AG08395 (cell line): ENCODE measurements at places on chromosomes 1 and 21.

GRCh38 chr1:89098857-89099256, 27.1 kb downstream of the GBP2 start:
- no peak for DNase-seq

DNA sequence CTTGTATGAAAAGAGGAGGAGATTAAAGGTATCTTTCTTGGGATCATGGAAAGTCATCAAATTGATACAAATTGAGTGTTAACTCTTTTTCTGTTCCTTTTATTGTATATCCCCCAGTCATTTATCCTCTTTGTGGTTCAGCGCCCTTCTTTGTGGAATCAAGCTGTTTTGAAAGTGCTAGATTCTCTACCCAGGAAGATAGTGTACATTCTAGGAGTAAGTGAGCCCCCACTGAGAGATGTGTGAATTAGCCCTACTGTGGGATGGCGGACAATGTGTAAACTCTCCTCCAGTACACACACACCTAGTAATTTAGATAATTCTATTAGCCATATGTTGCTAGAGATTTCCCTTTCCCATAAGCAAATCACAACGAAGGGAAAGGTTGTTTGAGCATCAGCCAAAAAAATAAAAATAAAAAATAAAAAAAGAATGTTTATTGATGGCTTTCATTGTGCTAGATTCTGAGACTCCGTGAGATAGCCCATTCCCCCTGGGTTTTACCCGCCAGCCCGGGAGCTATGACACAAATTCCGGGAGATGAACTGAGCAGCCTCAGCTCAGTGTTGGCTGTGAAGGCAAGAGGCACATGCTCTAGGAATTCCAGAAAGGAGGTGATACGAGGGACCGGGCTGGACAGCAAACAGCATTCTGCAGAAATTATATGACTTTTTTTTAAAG, 378.4 kb upstream of the RUNX1 start:
- no peak for DNase-seq

DNA sequence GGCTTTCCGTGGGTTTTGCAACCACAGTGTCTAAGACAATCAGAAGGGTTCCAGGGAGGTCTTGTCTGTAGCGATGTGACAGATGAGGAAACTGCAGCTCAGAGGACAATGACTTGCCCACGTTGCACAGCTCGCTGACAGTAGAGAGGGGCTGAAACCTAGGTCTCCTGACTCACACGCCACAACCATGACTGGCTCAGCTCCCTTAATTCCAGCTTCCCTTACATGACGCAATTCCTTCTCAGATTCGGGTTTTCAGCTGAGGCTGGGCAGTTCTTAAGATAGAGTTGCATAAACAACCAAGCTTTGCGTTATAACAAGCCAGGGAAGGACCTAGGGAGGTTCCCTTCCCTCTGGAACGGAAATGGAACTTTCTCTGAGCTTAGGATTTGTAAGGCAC, 36.3 kb downstream of the DHCR24 start:
- DNase-seq: peak; percentile 96

- DNase-seq: no peak
These were observed 9.7 kb upstream of the LAD1 start for GRCh38 chr1:201408834-201409200.

DNA sequence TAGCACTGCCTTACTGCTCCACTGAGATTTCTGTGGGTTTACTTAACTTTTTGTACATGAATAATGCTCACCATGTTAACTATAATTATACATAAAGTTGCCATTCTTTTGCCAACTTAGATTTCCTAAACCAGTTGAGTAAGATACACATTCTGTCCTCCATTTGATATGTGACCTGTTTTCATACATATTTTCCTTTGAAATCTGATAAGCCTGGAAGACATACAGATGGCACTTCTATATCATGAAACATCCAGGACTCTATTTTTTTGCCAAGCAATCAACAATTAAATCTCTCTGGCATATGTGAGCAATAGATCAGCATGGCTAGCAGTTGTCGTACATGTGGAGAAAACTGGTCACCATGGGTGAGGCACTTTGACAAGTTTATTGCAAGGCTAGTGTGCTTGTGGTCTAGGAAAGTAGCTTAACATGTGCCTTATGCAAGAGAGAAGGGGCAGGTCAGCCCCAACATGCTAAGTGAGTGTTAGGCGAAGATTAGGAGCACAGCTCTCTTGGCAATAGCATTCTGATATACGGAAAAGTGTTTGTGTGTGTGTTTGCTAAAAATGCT, 14.2 kb downstream of the PRRX1 start:
- peak; percentile 46 for DNase-seq

DNA sequence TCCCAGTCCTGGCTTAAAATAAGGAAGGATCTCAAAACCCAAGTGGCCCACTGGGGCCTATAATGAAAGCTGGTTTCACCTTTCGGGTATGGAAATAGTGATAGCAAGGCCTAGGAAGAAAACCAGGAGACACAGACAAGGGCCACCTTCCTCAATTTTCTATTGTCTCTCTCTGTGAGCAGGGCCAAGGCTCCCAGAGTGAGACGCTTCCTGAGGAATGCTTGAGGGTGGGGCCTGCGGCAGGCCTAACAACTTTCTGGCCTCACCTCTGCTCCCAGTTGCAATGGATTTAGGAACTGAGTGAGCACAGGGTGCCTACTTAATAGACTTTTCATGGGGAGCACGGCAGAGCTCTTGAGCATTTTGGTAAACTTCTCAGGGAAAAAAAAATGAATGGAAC, 300.9 kb downstream of the ASTN1 start:
- no peak for DNase-seq

DNA sequence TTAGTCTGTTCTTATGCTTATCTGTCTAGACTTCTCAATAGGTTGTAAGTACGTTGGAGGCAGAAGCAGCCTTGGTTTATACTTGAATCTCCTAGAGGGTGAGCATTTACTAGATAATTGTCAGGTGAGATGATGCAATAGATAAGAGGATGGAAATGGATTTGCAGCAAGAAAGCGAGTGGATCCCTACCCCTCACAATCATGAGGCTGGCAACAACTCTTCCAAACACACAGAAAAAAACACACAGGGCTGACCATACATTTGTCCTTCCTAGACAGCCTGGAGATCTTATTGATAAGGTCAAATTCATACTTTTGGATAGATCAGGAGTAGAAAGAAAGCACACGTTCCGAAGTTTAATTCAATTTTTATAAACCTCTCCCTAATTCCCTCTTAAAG, 481.4 kb upstream of the CAMK1G start:
- no peak for DNase-seq

- DNase-seq: no peak
These were observed 580 bp downstream of the DVL1 start for GRCh38 chr1:1348420-1349255.

DNA sequence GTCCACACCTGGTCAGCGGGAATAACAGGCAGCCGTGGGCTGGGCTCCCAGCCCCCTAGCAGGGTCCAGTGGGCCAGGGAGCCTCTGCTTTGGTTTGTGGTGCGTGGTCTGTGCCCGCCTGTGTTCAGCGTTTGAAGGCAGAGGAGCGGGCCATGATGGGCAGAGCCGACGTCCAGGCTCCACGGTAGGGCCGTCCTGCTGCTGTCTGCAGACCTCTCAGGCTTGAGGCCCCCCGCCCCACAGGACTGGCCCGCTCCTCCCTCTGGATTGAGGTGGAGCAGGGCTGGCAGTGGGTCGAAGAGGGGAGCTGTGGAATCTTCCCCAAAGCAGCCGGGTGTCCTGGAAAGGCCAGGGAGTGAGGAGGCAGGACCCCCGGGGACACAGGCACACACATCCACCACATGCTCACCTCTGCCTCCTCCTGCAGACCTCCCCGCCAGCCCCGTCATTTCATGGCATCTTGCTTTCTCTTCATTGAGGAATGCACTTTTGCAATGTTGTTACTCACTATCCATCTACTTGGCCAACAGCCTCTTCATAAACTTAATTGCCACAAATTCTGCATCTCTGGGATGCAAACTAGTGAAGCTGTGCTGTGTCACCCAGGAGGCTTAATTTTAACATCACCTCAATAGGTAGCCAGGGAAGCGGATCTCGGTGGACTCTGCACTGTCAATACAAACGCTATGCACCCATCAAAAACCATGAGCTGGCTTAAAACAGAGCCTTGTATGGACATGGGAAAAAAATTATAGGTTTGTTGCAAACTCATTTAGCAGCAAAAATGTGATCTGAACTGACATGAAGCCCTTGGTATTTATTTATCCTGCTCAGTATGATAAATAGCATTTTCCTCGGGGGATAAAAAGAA, 85.9 kb downstream of the PDE9A start:
- no peak for DNase-seq

DNA sequence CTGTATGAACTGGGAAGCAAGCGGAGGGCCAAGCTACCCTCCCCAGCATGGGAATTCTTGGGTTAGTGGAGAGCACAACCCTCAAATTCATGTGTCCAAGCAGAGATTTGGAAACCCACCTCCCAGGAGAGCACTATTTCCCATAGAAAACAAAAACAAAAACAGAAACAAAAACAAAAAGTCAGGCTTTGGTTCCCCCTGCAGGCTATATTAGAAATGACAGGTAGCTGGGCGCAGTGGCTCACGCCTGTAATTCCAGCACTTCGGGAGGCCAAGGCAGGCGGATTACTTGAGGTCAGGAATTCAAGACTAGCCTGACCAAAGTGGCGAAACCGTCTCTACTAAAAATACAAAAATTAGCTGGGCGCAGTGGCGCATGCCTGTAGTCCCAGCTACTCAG, 10.8 kb downstream of the MINDY1 start:
- DNase-seq: peak; percentile 34

DNA sequence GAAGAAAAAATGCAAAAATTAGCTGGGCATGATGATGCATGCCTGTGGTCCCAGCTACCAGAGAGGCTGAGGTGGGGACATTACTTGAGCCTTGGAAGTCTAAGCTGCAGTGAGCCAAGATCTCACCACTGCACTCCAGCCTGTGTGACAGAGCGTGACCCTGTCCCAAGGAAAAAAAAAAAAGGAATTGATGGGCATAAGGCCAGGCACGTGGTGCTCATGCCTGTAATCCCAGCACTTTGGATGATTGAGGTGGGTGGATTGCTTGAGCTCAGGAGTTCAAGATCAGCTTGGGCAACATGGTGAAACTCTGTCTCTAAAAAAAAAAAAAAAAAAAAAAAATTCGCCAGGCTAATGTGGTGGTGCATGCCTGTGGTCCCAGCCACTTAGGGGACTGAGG, 55.8 kb upstream of the ATP2B4 start:
- no peak for DNase-seq

- DNase-seq: no peak
These were observed 291.5 kb upstream of the VAMP3 start for GRCh38 chr1:7479571-7479970.

DNA sequence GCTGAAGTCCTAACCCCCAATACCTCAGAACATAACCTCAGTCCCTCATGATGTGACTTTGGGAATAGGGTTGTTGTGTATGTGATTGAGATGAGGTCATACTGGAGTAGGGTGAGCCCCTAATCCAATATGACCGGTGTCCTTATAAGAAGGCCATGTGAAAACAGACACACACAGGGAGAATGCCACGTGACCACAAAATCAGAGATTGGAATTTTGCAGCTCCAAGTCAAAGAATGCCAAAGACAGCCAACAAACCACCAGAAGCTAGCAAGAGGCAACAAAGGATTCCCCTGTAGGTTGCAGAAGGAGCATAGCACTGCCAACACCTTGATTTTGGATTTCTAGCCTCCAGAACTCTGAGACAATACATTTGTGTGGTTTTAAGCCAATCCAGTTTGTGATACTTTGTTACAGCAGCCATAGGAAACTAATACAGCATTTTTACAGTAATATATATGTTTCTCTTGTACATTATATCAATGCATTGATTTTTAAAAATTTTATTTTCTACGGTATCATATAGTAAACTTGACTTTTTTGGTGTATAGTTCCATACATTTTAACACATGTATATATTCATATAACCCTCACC, 5.4 kb downstream of the ZSWIM5 start:
- no peak for DNase-seq

DNA sequence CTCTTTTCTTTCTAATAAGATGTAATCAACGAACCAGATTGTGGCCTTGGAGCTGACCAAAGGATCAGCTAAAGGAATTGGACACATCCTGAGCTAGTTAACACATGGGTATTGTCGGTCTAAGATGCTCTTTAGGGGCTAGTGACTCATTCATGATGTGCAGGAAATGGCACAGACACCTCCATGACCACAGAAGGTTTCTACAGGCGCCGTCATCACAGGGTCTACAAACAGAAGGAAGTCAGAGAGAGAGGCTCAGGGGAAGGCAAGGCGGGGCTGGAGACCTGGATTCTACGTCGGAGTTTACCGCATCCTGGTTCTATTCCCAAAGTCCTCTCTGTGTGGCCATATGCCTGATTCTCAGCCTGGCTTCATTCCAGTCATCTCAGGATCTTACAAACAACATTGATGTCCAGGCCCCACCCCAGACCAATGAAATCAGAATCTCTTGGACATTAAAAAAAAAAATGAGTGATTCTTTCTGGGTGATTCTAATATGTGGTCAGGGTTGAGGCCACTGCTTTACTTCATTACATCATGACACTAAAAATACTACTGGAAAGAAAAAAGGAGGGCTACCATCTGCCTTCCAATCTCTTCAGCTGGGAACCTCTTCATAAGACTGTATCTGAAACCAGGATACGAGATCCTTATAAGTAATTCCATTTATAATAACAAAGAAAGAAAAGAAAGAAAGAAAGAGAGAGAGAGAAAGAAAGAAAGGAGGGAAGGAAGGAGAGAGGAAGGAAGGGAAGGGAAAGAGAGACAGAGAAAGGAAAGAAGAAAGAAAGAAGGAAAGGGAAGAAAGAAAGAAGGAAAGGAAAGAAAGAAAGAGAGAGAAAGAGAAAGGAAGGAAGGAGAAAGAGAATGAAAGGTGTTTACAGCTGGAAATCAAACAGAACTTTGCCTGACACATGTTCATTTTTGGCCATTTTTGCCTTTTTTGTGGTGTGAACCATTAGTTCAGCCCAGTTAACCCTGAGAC, 11.6 kb upstream of the KCNJ15 start:
- peak; percentile 90 for DNase-seq

DNA sequence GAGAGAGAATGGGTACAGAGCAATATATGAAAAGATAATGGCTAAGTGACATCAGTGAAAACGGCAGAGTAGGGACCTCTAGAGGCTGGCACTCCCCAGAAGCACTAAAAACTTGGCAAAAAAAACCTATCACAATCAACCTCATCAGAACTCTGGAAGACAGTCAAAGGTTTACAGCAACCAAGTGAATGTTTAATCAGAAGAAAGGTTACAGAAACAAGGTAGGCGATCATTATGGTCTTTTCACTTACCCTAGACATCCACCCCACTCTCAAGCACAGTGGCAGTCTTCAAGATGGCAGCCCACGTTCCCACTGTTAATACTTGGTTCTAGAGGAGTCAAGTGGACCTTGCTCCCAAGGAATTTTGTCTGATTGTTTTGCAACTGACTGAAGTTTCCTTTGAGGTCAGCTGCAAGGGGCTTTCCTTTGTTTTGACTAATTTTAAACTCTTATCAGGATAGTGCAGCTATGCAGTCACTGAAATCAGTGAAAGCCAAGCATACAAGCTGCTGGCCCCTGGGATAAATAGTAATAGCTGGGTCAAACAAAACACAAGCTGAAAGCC, 7.2 kb downstream of the KIFAP3 start:
- DNase-seq: no peak
